GM19239 (cell line): ENCODE measurements at places on chromosomes 6 and 20.

DNA sequence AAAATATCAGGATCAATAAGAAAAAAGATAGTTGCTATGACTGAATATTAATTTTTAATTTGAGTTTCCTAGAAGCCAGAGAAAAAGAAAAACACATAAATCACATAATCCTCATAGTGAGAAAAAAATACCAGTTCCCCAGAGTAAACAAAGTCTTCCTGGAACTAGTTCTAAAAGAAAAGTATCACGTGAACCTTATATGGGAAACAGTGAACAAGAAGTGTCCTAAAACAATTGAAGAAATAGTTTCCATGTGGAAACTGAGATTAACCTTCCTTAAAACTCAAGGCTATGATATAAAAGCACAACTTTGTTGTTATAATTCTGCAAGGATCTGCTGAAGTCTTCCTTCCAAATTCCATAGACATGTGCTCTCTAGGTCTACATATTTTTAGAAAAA, 50.6 kb downstream of the RCAN2 start:
- DNase-seq: no peak

DNA sequence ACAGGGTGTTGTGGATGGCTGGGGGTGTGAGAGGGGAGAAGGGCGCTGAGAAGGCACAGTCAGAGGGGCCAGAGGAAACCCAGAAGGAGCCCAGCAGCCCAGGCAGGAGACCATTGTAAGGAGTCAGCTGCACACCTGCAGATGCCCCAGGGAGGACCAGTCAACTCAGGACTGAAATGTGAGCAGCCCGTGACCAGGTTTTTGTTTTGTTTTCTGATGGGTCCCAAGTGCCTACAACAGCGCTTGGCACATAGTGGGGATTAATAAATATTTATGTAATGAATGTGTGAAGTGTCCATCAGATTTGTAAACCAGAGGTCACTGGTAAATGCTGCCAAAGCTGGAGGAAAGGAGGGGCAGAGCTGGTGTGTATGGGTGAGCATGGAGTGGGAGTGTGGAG, 30.2 kb downstream of the TRAM2 start:
- DNase-seq: no peak

GRCh38 chr6:141986457-141986856, 146.3 kb upstream of the GJE1 start:
- DNase-seq: no peak

GRCh38 chr6:170147056-170147787, 143.7 kb downstream of the DLL1 start:
- no peak for DNase-seq

DNA sequence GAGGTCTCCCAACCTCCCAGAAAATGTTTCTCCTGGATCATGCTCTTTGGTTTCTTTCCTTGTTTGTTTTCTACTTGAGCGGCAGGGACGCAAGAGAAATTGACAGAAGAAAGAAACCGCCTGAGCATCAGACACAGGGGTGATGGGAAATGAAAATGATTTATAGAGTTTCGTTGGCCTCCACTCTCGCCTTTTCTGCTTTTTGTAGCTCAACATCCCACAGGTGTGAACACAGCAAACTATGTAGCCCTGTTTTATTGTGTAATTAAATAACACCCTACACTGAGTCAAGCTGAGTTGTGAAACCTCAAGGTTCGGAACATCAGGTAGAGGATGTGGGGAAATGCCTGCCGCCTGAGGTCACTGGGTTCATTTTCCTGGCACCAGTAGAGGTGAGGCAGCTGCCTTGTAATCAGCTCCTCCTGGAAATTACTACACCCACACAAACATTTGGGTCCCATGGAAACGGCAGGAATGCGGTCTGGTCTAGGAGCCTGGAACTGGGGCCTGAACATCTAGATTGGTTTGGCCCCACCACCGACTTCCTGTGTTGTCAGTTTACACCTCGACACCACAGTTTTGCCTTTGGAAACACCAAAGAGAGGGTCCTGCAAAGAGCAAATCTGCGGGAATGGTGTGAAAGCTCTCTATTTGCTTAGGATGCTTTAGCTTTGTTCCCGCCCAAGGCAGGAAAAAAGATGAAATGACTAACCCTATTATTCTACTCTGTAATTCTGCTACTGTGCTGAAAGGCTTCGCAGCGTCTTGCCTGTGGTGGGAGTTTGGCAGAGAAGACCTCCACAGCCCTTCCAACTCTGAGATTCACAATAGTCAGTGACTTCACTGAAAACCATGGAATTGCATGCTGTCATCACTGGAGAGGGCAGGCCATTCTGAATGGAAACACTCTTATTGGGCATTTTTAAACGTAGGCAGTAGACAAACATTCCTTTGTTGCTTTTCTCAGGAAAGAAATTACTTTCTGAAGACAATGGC, 53.0 kb downstream of the ADAT2 start:
- no peak for DNase-seq

DNA sequence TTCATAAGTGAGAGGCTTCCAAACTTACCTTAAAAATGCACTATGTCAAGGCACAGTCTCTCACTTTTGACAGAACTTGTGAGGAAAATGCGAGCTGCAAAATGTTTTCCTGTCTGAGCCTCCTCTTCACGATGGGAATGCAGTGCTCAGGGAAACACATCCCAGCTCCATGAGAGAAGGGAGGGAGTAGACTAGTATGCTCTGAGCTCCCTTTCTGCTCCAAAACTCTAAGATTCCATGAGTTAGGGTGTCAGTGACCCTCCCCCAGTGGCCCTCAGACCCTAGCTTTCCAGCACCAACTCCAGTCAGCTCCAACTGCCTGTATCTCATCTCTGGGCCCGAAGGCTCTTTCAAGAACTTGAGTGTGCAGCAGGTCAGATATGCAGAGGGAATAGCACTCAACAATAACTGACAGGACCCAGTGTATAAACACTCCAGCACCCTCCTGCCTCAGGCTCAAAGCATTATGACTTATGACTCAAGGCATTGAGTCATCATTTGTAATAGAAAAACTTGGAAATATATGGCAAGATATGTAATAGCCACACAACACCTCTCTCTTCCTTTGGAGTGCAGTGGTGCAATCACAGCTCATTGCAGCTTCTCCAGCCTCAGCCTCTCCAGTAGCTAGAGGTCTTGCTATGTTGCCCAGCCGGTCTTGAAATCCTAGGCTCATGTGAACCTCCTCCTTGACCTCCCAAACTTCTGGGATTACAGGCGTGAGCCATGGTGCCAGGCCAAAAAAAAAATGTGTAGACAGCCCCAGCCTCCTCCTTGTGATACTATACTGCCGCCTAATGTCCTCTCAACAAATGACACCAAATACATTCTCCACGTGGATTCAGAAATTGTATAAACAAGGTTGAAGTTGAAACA, 16.7 kb upstream of the ENTPD6 start:
- no peak for DNase-seq

DNA sequence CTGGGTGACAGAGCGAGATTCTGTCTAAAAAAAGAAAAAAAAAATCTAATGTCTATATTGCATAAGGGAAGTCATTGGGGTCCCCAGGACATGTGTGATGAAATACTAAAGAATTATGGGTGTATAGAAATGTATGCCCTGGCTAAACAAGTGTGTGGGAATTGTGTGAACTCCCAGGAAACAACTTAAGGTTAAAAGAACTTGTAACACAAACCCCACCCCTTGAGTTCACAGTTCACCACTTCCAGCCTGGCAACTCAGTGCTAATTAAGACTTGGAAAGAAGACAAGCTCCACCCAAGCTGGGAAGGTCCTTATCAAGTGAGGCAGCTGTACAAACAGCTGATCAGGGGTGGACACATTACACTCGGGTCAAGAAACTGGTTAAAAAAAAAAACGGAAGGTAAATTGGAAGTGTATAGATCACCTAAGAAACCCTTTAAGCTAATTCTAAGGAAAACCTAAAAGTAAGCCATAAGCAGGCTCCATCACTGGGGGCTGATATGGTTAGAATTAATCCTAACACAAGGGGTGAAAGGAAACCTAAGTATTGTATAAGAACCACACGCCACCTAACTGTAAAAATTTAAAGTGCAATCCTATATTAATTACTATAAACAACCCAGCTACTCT, 25.2 kb downstream of the HLA-A start:
- no peak for DNase-seq

DNA sequence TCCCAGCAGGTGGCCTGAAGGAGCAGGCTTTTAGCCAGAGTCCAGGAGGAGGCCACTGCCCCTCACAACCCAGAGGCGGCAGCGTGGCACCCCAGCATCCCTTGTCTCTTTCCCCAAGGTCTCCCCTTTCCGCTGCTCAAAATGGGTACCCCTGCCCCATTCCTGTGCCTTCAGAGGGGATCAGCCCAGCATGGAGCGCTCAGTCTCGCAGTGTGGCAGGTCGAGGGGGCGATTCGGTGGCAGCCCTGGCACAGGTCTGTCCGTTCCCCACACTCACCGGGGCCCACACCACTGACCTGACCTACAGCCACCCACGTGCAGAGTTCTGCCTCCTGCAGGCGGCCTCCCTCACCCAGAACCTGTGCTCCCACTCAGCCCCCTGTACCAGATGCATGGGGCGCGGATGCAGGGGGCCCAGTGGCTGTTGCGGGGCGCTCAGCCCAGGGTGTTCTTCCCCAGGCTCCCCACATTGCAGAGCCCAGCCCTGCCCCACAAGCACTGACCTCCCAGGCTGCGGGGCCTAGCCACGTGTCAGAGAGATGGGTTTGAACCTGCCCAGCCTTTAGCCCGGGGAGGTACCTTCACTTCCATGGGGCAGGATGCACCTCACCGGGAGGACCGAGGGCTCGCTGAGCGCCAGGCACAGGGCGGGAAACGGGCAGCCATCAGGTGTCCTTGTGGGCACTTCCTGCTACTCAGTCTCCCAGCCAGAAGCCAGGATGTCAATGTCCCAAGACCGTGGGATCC, 41.8 kb downstream of the DSTN start:
- peak; percentile 10 for DNase-seq

GRCh38 chr20:35004749-35005462, 49.2 kb downstream of the MYH7B start:
- DNase-seq: no peak

DNA sequence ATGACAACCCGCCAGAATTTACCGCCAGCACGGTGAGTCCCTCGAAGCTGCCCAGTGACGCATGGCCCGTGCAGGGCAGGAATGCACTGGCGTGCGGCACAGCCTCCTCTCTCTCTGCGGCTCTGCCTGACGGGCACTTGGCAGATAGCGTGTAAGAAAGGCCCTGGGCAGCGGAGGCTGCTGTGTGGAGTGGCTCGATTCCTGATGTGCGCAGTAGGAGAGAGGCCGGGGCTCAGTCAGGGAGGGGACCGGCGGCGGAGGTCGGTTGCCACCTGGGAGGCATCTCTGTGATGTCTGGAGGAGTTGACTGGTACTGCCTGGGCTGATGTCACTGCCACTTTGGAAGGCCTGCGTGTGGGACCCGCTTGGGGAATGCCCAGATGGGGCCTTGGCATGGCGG, 170.7 kb downstream of the TAF4 start:
- no peak for DNase-seq

- no peak for DNase-seq
Measured at GRCh38 chr20:34171640-34172039, 59.6 kb upstream of the EIF2S2 start.

DNA sequence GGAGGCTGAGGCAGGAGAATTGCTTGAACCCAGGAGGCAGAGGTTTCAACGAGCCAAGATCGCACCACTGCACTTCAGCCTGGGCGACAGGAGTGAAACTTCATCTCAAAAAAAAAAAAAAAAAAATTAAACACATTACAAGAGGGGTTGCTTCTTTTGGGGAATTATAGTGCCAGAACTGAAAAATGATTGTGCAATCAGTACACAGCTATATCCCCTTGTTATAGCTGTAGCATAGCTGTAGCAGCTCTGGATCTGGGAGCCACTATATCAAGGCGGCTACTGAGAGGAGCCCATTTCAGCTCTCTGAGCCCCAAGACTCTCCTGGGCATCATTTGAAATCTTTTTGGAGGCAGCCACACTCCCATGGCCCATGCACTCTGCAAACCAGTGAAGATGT, 334.3 kb downstream of the TFAP2A start:
- no peak for DNase-seq

DNA sequence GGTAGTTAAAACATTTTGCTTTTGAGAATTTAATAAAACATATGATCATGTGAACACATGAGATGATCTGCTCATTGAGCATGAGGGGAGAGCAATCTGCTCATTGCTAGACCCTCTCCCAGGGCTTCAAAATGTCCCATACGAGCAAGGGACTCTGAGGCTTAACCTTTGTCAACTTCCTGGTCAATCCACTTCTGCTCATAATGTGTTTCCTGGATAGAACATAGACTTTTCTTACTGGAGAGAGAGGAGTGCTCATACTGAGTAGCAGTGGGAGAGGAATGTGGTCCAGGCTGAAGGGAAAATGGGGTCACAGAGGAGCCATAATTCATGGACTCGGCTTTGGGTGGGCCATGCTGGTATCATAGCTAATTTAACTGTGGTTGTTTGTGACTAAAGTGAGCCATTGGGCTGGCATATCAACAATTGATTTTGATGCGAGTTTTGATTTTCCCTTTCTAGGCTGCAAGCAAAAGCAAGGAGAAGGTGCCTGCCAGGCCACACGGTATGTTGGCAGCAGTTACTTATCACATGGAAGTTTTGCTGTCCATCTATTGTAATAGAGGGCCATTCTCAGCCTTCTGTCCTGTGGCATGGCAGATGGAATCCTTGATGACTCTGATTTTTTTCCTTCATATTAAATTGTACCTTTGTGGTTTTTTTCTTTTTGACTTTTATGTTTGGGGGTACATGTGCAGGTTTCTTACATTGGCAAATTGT, 20.8 kb upstream of the ADGRF4 start:
- no peak for DNase-seq

GRCh38 chr6:134420614-134421181, 102.8 kb upstream of the SGK1 start:
- DNase-seq: no peak

GRCh38 chr6:109139109-109139508, 43.8 kb downstream of the CEP57L1 start:
- DNase-seq: no peak

DNA sequence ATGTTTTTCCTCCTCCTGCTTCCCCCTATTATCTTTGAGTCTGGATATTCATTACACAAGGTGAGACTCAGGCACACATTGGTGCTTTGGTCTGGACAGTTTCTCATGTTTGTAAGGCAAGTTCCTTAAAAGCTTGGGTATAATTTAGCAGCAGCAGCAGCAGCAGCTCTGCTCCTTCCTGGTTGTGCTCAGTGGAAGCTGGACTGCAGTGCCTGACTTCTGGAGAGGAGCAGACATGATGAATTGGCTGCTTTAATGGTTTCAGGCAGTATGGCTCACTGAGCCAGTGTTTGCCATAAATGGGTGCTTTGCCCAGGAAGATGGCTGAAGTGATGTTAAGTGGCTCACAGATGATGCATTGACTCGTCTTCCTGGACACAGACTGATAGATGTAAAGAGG, 32.4 kb downstream of the SLC9A8 start:
- no peak for DNase-seq

DNA sequence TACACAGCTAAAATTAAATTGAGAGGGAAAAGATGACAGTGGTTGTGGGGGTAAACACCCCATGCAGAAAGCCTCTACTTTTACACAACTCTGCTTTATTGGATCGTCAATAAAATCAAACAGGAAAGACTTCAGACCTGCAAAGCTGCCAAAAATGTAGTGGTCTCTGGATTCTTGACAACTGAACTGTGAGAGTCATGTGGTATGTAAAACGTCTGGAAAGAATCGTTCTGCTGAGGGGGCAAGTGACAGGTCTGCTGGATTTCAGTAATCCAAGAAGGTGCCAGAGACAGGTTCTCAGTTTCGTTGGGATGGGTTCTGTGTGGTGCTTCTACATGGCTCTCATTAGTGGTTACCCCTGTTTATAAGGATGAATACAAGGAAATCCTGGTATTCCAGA, 63.3 kb downstream of the TSPYL4 start:
- DNase-seq: no peak
